ENCODE measurements at places on chromosomes 2 and 18.

- no peak for DNase-seq
Observed at GRCh38 chr2:169141713-169142352, 72.5 kb downstream of the DHRS9 start.

- no peak for DNase-seq
Observed at GRCh38 chr2:62370321-62371250, 135.4 kb downstream of the TMEM17 start.

GRCh38 chr2:174012347-174013314, 47.5 kb upstream of the SP3 start:
- peak; percentile 24 for DNase-seq

GRCh38 chr2:33366473-33366872, 110.0 kb upstream of the RASGRP3 start:
- no peak for DNase-seq

DNA sequence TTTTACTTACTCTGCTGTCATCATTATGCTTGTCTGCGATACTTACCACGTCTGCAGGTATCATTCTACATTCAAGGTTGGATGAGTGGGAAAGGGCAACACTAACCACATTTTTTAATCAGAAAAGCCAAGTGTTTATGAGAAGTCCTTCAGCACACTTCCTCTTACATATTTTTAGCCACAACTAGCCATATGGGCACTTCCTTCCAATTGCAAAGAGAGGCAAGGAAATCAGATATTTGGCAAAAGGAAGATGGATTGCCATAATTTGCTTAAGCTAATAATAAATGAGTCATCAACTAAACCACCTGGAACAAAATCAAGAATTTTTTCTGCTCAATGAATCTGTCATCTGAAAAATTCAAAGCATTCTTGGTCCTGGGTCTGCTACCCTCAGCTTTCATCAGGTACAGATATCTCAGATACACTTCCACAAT, 16.7 kb upstream of the MRO start:
- DNase-seq, result no peak

- no peak for DNase-seq
Observed at GRCh38 chr2:12658310-12658945, 58.3 kb upstream of the TRIB2 start.

- no peak for DNase-seq
Observed at GRCh38 chr2:224925810-224926100, 116.5 kb downstream of the DOCK10 start.

- peak; percentile 5 for DNase-seq
Observed at GRCh38 chr2:25165992-25166875, 2.1 kb downstream of the POMC start.

DNA sequence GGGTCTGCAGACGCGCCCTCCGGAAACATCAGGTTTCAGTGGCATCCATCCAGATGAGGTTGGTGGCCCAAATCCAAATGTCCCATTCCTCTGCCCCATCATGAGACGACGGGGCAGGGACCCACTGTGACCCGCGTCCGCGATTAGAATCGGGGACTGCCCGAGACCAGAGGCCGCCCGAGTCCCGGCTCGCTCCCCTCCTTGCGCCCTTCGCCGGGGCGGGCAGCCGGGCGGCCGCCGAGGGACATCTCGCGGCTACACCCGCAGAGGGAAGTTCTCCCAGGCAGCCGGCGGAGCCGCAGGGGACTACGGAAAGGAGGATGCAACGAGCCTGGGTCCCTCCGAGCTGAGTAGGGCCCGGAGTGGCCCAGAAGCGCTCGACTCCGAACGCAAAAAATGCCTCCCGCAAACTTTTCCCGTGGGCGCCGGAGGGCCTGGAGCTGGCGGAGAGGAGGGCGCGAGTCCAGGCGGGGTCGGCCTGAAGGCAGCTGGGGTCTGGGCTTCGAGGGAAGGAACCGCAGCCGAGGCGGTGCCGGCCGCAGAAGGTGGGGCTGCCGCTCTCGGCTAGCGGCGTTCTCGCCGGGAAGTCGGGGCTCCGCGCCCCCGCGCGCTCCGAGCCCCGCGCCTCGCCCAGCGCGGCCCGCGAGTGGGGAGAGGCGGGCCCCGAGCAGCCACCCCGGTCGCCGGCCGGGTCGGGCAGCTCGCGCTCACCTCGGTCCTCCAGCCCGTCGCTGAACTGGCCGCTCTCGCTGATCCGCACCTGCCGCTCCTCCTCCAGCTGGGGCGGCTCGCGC, 580 bp downstream of the TMEM163 start:
- no peak for DNase-seq

DNA sequence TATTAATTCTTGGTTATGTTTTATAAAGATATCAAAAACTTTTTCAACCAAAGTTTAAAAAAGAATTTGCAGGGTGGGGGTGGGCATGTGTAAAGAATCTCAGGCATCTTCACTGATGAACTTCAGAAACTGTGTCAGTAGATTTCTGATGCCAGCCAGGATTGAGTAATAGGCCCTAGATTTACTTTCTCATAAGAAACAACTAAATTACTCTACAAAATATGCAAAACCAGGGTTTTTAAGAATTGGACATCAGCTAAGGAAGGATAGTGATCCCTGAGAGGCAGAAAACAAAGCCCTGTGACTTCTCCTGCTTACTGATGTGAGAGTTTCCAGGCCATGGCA, 11.9 kb upstream of the IL1R1 start:
- DNase-seq, result no peak

DNA sequence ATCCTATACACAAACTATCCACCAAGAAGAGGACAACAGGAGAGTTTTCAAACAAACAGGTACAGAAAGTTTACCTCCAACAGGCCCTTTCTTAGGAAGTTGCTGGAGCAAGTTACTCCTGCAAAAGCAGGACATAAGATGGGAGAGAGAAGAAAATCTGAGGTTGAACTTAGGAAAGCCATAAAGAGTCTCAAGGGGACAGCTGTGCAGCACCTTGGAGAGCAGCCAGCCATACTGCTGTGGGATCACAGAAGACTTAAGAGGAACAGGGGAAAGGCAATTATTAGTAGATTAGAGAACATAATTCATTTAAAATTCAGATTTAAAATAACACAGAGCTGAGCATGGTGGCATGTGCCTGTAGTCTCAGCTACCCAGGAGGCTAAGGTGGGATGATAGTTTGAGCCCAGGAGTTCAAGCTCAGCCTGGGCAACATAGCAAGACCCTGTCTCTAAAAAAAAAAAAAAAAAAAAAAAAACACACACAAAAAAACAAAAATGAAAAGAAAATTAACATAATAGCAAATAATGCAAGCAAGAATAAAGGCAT, 148.1 kb upstream of the SIX3 start:
- no peak for DNase-seq

GRCh38 chr2:128776461-128777195, 458.0 kb upstream of the HS6ST1 start:
- no peak for DNase-seq

- no peak for DNase-seq
Observed at GRCh38 chr18:11035814-11036495, 113.4 kb downstream of the PIEZO2 start.

GRCh38 chr2:29063056-29063455, 11.3 kb downstream of the PCARE start:
- no peak for DNase-seq

GRCh38 chr18:53883771-53884170, 340.7 kb downstream of the MBD2 start:
- DNase-seq, result no peak

GRCh38 chr18:28175930-28176697, 816 bp downstream of the CDH2 start:
- no peak for DNase-seq

GRCh38 chr18:28284132-28284531, 107.2 kb upstream of the CDH2 start:
- DNase-seq, result no peak

- no peak for DNase-seq
Observed at GRCh38 chr2:79083597-79084251, 4.1 kb downstream of the REG1B start.

DNA sequence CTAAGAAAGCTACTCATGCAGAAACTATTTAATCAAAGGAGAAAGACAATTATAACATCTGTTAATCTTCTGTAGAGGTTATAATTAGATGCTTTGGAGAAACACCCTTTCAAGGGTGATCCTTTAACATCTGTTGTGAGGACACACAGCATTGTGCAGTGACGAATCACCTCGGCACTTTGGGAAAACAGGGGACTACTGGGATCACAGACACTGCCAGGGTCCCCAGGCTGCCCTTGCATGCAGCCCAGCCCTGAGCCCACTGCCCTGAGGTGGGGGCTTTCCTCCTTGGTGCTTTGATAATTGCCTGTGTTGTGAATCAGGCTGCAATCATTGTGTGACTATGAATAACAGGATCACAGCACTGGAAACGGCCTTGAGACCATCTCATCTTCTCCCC, 10.6 kb downstream of the NCKAP5 start:
- no peak for DNase-seq

- no peak for DNase-seq
Observed at GRCh38 chr2:177393203-177393755, 706 bp downstream of the AGPS start.

DNA sequence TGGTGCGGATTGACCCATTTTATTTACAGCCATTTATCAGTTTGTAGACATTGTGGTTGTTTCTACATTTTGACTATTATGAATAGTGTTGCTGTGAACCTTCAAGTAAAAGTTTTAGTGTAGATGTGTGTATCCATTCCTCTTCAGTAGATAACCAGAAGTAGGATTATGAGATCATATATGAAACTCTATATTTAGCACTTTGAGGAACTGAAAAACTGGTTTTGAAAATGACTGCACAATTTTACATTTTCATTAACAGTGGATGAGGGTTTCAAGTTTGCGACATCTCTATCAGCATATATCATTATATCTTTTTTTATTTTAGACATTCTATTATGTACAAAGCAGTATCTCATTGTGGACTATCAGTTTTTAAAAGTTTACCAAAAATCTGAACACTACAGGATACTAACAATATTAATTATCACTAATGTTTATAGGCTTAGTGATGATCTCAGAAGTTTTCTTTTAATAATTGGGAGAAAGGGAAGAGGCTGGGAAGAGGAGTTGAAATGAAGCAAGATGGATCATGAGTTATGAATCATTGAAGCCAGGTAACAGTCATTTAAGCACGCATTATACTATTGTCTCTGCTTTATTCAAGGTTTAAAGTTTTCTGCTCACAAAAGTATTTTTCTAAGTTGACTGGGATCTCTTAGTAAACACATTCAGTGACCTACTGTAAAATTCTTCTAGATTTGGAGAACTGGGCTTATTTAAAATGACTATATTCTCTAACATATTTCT, 329.0 kb upstream of the LRATD1 start:
- DNase-seq, result no peak

- DNase-seq, result no peak
Observed at GRCh38 chr2:205405752-205406151, 276.5 kb upstream of the NRP2 start.

- no peak for DNase-seq
Observed at GRCh38 chr18:36593001-36593400, 235.8 kb downstream of the TPGS2 start.

- DNase-seq, result no peak
Observed at GRCh38 chr2:205605638-205606304, 76.5 kb upstream of the NRP2 start.

- no peak for DNase-seq
Observed at GRCh38 chr2:197238043-197238365, 72.6 kb downstream of the ANKRD44 start.

DNA sequence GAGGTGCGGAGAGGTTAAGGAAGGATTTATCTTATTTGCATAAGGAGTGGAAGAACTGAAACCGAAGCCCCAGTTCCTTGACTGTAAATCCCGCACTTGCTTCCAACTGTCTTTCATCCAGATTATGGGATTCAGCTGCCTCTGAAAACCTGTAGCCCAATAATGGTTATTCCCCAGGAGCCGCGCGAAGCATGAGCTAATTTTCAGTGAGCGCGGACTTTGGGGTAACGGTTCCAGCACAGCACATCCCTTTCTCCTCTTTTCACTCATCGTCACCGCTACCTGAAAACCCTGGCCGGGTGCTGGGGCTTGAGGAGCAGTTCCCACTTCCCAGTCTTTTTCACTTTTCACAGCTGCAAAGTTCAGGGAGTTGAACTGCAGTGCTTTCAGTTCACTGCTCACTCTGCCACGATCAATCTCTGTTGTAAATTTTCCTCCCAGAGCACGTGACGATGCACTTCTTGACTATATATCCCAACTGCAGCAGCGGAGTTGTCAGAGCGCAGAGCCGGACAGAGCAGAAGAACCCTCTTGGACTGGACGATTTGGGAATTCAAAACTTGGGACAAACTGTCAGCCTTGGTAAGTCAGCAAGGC, at the start of gene KCNE4:
KCNE4 (plus strand) TSS at position 498 of the 597 bp plus-strand sequence. CDS start 641 bp downstream, outside the sequence.
- no peak for DNase-seq

GRCh38 chr18:498931-499775, 1.3 kb downstream of the COLEC12 start:
- no peak for DNase-seq

- no peak for DNase-seq
Observed at GRCh38 chr2:158143703-158144360, 42.2 kb downstream of the UPP2 start.

DNA sequence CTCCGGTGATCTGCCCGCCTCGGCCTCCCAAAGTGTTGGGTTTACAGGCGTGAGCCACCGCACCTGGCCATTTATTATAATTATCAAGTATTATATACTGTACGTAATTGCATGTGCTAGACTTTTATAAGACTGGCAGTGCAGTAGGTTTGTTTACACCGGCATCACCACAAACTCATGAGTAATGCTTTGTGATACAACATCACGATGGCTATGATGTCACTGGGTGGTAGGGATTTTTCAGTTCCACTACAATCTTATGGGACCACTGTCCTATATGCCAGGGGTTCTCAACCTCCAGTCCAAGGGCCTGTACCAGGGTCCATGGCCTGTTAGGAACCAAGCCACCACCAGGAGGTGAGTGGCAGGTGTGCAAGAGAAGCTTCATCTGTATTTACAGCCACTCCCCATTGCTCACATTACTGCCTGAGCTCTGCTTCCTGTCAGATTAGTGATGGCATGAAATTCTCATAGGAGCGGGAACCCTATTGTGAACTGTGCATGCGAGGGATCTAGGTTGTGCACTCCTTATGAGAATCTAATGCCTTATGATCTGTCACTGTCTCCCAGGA, 9.4 kb downstream of the SCYGR4 start:
- no peak for DNase-seq

DNA sequence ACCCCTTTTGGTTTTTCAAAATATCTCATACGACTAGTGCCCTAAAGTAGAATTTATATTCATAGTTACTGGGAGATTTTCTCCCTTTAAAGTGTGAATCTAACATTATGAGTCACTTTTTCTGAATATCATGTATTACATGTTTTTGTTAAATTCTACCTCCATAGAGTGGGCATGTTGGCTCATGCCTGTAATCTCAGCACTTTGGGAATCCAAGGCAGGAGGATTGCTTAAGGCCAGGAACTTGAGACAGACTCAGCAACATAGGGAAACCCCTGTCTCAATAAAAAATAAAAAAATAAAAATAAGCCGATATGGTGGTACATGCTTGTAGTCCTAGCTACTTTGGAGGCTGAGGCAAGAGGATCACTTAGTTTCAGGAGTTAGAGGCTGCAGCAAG, 45.3 kb upstream of the UNC80 start:
- DNase-seq, result no peak

Data from esophagus squamous epithelium (tissue), 5 donors.